H9 (cell line): ENCODE measurements at places on chromosomes 3 and 15. TPM values are rescaled to one million over a fixed set of nuclear protein-coding genes. Genes with fewer than 3 reads are reported as not detected.

GRCh38 chr3:38031022-38031994 lies 1.9 kb upstream of the PLCD1 start:
- H3K27ac ChIP-seq, result no peak overlapping the region
- H3K27me3 ChIP-seq, result peaks cover 19% of the 10 kb centered on the region; the same call in 1 of the 2 replicates
- no peaks in the 10 kb centered on the region; the same call in 1 of the 3 replicates for H3K36me3 ChIP-seq
- peak overlapping the region; percentile 63 for H3K4me3 ChIP-seq
- no peaks in the 10 kb centered on the region for H3K4me1 ChIP-seq
- no peak for DNase-seq

The ACKR2 gene
- total RNA-seq, result 0.13 TPM in 1 of 2 replicates, not detected in the other

DNA sequence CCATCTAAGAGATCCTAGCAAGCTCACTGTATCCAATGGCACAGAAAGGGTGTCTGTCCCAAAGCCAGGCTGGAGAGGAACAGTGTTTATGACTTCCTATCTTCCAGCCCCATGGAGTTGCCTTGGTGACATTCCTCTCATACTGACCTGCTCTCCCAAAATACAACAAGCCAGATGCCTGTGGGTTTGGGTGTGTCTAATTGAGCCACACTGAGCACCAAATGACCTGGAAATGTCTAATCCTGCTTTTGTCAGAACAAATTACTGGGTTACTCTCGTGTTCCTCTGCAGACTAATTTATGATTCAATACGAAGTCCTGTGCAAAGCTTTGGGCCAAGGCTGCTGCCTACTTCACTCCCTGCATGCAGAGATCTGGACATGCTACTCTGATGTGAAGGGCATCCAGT lies 98.1 kb upstream of the STRIT1 start:
- no peaks in the 10 kb centered on the region for H3K4me1 ChIP-seq
- peaks cover 11% of the 10 kb centered on the region; the same call in 1 of the 2 replicates for H3K36me3 ChIP-seq
- H3K4me3 ChIP-seq, result no peak overlapping the region
- DNase-seq, result no peak
- no peaks in the 10 kb centered on the region for H3K27me3 ChIP-seq

GRCh38 chr3:36372534-36372935 lies 7.8 kb upstream of the STAC start:
- no peaks in the 10 kb centered on the region for H3K4me1 ChIP-seq
- no peaks in the 10 kb centered on the region for H3K27me3 ChIP-seq
- no peaks in the 10 kb centered on the region for H3K36me3 ChIP-seq
- no peak for DNase-seq

DNA sequence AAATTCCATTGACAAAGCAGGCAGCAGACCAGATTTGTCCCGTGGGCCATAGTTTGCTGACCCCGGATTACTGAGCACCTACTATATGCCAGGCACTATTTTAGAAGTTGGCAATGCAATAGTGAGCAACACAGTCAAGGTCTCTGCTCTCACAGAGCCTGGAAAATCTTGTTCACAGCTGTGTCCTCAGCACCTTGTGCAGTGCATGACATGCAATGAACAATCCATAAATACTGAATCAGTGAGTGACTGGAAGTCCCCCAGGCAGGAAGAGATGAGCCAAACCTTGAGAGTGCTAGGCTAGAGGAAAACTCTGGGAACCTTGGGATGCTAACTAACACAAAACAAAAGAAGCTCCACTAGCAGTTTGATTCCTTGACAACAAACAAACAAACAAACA lies 14.4 kb downstream of the TM4SF1 start:
- H3K27ac ChIP-seq, result no peak overlapping the region
- H3K27me3 ChIP-seq, result no peaks in the 10 kb centered on the region
- H3K36me3 ChIP-seq, result no peaks in the 10 kb centered on the region
- DNase-seq, result no peak

DNA sequence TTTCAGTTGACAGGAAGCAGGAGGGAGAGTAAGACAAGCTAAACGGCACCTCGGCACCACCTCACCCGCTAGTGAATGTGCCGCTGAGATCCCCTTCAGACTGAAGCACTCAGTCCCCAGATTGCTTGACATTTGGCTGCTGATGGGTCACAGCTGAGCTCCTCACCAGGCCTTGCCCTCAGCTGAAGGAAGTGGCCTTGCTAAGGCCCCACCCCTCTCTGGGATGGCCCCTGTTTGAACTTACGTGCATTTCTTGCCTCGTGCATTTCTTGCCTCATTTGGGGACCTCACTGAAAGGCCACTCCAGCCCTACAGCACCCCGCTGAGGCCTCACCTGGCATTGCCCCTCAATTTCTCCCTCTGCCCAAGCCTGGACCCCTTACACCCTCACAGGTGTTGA lies 39.8 kb downstream of the EOGT start:
- no peaks in the 10 kb centered on the region for H3K4me1 ChIP-seq
- DNase-seq, result peak; percentile 33
- no peak overlapping the region for H3K4me3 ChIP-seq

The GPR62 gene
- total RNA-seq, result 0.13 and 0.33 TPM in 2 replicates

GRCh38 chr15:88878720-88879184 lies 16.6 kb downstream of the HAPLN3 start:
- no peak overlapping the region for H3K27ac ChIP-seq
- H3K27me3 ChIP-seq, result no peaks in the 10 kb centered on the region
- peak; percentile 87 for DNase-seq

DNA sequence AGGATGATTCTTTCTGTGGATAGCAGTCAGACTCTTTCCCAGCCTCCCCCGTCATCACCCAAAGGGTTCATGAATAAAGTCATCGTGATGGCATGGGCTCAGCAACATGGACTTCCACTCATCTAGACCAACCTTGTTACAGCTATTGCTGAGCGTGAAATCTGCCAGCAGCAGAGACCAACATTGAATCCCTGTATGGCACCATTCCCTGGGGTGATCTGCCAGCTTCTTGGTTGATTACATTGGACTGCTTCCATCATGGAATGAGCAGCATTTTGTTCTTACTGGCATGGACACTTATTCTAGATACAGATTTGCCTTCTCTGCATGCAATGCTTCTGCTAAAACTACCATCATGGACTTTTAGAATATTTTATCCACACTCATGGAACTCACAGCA lies 195.6 kb upstream of the AZI2 start:
- no peaks in the 10 kb centered on the region for H3K27me3 ChIP-seq
- peaks cover 7% of the 10 kb centered on the region; the same call in 1 of the 2 replicates for H3K36me3 ChIP-seq
- no peaks in the 10 kb centered on the region for H3K4me1 ChIP-seq

The GCNT3 gene
- not detected in 2 replicates for total RNA-seq
